ENCODE measurements at places on chromosomes 1 and 21.

DNA sequence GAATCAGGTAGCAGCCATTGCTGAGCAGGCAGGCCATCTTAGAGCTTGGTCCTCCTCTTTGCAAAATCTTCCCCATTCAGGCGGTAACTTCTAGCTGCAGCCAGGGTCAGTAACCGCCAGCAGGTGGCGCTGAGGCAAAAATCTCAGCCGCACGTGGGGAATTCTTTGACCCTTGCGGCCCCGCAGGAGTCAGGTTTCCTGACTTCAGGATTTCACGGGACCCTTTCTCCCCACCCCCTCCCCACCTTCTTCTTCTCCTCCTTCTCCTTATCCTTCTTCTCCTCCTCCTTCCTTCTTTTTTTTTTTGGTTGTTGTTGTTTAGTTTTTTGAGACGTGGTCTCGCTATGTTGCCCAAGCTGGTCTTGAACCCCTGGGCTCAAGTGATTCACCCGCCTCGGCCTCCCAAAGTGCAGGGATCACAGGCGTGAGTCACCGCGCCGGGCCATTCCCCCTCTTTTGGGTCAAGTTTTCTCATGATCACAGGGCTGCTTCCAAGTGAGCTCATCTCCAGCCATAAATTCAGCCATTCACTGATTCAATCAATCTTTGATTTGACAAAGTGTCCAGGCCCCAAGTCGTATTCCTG is 33.4 kb upstream of the TENT5B start:
- peak; percentile 90 for DNase-seq

DNA sequence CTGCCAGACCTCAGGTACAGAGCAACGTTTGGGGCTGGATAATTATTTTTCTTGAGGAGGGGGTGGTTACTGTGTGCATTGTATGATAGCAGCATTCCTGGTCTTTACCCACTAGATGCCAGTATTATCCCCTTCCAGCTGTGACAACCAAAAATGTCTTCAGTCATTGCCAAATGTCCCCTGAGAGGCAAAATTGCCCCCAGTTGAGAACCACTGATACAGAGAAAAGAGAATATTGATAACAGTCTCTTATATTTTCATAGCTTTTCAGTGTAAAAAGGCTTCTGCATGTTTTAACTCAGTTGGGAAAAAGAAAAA is 51.8 kb upstream of the SYT14 start:
- peak; percentile 14 for DNase-seq

DNA sequence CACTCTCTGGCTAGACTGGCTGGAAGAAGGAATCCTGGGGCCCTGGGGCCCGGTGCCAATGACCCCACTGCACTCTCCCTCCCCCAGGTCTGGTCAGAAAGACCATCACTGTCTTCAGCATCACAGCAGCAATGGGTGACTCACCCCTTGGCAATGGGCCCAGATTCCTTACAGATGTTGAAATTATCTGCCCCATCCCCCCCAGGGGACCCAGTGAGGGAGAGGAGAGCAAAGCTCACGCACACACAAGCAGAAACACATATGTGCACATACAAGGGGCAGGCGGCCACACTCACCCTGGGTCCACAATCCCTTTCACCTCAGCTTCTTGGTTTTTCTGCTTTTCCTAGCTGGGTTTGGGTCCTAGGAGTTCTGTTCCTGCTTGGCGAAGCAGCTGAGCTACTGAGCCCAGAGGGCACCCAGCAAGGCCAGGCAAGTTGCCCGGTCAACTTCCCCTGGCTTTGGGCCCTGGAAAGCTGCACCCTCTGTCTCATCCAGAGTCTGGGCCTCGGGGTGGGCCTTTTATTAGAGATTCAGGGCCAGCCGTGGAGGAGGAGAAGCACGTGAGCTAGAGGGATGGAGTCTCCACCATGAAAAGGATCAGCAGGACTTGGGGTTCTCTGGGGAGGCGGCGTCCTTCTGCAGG is 2.6 kb downstream of the COL16A1 start:
- no peak for DNase-seq

DNA sequence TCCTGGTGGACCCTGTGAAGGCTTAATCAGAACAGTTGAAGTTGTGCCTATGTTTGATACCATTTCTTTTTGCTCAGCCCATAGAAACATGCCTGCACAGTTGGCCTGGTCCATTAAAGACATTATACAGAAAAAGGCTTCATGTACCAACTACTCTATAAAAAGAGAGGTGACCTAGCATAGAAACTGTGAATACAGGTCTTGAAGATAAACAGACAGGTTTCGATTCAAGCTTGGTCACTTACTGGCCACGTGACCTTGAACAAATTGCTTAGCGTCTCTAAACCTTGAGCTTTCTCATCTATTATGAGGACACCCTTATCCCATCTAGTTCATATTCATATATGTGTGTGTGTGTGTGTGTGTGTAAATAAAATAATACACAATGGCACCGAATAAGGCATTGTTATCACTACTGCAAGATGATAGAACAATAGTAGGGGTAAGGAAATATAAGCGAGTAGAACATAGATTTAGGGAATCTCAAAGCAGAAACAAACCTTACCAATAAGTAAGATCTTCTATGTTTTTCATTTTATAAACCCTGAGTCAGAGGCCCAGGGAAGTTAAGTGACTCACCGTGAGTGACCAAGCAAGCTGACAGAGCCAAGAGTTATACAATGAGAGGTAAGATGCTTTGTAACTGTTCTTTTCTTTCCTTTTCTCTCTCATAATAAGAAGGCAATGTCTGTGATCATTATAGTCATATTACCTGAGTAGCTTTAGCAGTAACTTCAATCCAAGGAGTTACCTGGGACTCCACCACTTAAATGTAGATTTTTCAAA is 476.8 kb upstream of the DEPDC1 start:
- DNase-seq = no peak

DNA sequence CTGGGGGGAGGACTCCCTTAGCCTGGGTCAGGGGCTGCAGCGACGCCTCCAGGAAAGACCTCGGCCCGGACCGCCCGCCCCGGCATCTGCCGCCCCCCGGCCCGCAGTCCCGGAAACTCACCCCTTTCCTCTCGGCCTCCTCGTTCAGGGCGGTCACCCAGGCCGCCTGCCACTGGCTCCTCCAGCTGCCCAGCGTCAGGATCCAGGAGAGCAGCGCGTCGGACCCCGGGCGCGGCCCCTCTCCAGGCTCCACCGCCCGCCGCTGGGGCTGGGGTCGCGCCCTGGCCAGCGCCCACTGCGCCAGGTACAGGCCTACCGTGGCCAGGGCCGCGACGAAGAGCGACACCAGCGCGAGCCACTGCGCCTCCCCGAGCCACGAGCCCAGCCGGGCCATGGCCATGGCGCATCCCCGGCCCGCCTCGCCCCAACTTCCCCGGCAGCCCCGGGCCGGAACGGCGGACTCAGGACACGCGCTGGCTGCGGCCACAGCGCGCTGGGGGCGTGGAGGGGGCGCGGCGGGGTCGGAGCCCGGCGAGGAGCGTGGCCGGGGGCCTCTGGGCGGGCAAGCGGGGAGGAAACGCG is 478 bp downstream of the C2CD2 start:
- DNase-seq = peak; percentile 61

DNA sequence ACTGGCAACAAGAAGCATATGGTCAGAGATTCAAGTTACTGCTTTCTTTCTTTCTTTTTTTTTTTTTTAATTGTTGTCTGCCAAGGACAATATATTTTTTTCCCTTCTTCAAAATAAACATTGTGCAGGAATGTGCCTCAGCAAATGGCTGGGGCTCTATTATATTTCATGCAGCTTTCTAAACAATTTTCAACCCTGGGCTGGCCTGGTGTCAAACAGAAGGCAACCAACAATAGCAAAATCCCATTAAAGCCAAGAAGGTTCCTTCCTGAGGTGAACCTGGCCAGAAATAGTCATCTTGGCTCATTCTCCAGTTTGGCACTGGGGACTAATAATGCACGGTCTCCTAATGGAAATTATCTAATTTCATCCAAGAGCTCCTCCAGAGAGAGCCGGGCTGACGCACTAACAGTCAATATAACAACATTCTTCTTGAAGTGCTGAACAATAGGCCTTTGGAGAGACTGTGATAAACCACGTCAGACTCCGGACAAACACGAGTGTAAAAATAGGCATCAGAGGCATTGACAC is 35.7 kb upstream of the HLX start:
- DNase-seq = no peak

- no peak for DNase-seq
Measured at GRCh38 chr1:178964469-178965330, 61.0 kb upstream of the FAM20B start.

DNA sequence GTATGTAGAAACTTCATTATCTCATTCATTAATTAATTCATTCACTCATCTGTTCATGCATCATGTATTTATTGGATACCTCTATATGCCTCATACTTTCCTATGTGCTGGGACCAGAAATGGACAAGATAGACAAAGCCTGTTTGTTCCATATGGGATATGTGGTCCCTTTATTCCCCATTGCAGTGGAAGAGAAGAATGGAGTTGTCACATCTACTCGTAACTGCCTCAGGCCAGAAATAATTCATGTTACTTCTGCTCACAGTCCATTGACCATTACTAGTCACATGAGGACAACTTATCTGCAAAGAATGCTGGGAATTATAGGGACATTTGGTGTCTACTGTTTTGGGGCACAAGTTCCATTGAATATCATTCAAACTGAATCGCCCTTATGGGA is 327.8 kb downstream of the MATN1 start:
- no peak for DNase-seq

DNA sequence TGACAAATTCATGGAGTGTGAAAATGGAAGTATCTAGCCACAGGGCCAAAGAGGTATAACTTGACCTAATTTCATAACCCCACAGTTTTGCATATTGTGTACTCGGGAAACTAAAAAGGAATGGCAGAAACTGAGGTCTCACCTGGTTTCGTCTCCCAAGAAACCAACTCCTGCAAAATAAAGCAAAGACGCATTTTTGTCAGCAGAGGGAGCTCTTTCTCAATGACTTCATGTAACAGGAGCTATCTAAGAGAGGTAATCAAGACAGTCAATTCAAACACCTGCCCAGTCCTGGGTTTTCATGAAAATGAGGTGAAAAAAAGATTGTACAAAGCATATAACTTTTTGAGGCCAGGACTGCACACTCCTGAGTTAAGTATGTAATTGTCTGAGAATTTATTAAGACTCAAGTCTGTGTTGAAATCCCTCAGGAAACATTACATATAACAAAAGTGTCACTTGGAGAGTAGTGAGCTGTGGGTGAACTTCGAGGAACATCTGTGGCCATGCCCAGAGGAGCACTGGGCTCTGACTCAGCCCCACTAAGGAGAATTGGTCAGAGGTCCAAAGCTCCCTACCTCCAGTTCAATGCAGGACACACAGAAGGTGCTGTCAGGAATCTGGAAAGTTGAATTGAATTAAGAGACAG is 17.6 kb downstream of the FCRL4 start:
- DNase-seq = peak; percentile 77

DNA sequence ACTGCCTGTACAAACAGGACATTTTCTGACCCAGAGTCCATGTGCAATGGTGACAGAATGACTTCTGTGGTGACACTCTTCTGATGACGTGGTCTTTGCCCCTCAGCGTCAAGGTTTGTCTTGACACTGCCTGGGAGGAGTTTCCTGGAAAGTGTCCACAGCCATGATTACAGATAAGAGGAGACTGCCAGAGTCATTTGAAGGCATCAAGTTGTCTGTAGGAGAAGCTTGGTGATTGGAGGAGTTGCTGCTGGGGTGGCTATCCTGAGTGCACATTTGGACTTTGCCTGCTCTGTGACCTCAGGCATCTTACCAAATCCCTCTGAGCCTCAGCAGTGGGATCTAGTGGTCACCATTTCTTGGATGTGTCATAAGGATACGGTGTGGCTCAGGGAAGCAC is 17.7 kb downstream of the TCHHL1 start:
- DNase-seq = no peak

DNA sequence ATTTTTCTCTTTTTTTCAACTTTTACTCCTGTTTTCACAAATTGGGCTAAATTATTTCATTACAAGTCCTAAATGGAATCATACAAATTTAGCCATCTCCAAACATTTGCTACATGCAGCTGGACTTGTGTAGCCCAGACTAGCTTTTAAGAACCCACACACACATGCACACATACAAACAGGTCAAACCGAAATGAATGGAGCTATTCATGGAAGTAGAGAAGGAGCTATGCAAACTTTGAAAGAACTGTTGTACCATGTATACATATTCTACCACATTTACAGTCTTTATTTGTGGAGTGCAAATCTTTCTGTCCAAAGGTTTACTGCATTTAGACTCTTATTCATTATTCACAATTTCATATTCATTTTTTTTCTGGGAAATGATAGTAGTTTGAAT is 189.1 kb upstream of the RNPC3 start:
- no peak for DNase-seq

DNA sequence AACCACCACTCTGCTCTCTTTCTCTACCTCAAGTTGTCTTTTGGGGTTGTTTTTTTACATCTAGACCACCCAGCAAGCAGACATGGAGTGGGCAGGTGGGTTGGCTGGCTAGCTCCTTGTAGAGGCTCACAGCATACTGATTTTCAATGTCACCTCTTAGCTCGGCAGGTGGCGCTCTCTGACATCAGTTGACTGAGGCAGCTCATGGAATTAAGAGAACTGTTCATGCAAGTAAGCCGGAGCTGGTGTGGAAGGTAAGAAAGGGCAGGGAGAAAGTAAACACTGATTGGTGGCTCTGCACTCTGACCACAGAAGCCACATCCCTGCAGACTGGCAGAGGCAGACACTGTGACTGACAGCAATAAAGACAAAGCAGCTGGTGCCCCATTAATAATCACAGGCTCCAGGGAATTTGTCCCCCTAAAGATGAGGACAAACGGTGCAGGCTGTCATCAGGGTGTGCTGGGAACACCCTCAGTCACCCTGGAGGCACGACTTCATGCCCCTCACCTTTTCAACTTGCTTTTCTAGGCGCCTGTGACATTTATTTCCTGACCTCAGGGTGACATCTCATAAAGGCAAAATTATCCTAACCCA is 226.8 kb downstream of the LMX1A start:
- DNase-seq = peak; percentile 78

- DNase-seq = no peak
Measured at GRCh38 chr1:3578433-3578805, 32.9 kb downstream of the MEGF6 start.

DNA sequence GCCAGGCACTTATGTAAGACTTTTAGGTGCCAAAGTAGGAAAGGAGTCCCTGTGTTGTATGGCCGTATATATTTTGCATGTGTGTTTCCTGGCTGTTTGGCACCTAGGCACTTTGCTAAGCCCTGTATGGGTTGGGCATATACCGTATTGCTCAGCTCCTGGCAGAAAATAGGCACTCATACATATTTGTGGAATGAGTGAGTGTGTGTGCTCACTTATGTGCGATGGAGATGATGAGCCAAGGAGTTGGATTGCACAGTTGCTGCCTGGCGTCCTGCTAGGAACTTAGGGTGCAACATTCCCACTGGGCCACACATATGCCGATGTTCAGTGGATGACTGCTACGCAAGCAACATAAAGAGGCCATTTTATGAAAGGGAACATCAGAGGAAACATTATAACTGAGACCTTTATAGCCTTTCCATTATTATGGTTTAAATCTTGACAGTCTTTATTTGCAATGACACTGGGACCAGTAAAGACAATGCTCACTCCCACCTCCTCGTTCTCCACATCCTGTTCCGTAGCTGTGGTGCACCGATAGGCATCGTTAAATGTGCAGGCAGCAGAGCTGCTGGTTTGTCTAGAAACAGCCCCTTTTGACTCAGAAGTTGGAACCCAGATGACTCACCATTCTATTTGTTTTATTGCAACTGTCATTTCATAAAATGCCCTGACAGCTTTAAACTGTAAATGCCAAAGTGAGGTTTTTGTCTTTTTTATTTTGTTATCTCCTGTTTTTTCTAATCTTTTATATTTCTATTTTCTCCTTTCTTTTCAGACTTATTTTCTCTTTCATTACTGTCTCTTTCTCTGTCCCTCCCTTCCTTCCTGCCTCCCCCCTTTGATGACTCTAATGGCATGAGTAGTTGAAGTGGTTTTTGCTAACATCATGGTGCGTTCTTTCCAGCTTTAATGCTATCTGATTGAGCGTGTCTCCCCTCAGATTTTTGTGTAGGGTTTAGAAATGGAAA is 36.1 kb downstream of the PEX14 start:
- peak; percentile 93 for DNase-seq

Measured in activated CD4-positive, alpha-beta T cell treated with anti-CD3 and anti-CD28 coated beads, Interleukin-2, amount 10 ng/mL, durations not matched to agents 24 days and 14 days (primary cell).